A549 treated with AZD2906 at 1 μM for 4 hours (cell line): ENCODE measurements at places on chromosomes 5 and 9. TPM values are rescaled to one million over a fixed set of nuclear protein-coding genes. Genes with fewer than 3 reads are reported as not detected.

Gene LAMC3
- 1.7 to 2.3 TPM (median 2.2 TPM) in 5 replicates for total RNA-seq

Gene RACK1
- total RNA-seq, result 3,364 to 3,884 TPM (median 3,410 TPM) in 5 replicates

Gene GABRP
- total RNA-seq, result not detected in 5 replicates

Gene PPP3R2
- not detected in 5 replicates for total RNA-seq

Gene ZFP2
- total RNA-seq, result not detected in 5 replicates

Gene IL33
- total RNA-seq, result 0.23 to 0.61 TPM (median 0.25 TPM) in 5 replicates

Gene NR5A1
- total RNA-seq, result 0.07 to 0.20 TPM (median 0.17 TPM) in 5 replicates

Gene DNAH5
- 1.5 to 2.5 TPM (median 1.9 TPM) in 5 replicates for total RNA-seq

Gene SPINK4
- not detected in 5 replicates for total RNA-seq

Gene SPAAR
- total RNA-seq, result 0.05 to 0.09 TPM (median 0.06 TPM) in 4 of 5 replicates, not detected in the other

Gene TMEM174
- total RNA-seq, result not detected in 5 replicates

Gene SPACA9
- 4.5 to 5.9 TPM (median 5.3 TPM) in 5 replicates for total RNA-seq

Gene MUSK
- total RNA-seq, result not detected in 5 replicates
